ENCODE measurements at places on chromosomes 7 and 10.

- DNase-seq: no peak
Measured at GRCh38 chr10:17122052-17122451, 7.6 kb downstream of the CUBN start.

- no peak for DNase-seq
Measured at GRCh38 chr10:43966571-43966965, 317.9 kb upstream of the ZNF32 start.

GRCh38 chr10:15898046-15898445 lies 37.7 kb upstream of the MINDY3 start:
- no peak for DNase-seq

- no peak for DNase-seq
Measured at GRCh38 chr10:78319841-78320240, 286.2 kb downstream of the RPS24 start.

DNA sequence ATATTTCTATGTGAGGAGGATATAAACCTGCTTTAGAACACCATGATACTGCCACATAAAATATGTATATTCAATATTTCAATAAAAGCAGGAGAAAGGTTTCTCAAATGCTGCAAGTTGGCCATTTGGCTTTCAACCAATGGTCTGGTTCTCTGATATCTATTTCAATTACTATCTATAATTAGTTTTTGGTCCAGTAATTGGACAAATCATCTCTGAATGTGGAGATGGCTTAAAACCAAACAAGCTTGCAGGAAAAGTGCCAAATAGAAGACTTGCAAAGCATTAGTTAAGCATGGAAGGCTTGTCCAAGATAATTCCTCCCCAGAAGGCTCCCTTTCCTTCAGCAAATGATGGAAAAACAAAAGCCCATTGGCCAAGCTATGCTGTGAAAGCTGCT lies 140.1 kb downstream of the CPEB3 start:
- no peak for DNase-seq

GRCh38 chr10:132543916-132544743 lies 6.5 kb downstream of the INPP5A start:
- DNase-seq: peak; percentile 17

- peak; percentile 29 for DNase-seq
Measured at GRCh38 chr10:110311357-110311949, 6.7 kb upstream of the SMNDC1 start.

GRCh38 chr10:49441488-49442476 lies 45.9 kb upstream of the DRGX start:
- DNase-seq: no peak

DNA sequence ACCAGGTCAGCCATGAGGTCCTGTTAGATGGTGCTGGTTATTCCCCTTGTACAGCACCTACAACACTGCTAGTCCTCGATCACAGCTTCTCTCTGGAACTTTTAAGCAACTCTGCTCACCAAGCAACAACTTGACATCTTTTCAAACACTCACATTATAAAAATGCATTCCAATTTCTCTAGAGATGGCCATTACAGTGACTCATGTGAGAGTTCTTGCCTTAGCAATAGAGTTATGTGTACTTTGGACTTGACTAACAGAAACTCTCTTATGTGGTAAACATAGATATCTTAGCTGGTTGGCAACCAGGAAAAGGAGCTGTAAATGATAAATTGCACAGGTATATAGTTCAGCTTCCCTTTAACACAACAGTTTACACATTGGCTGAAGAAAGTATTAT lies 122.2 kb downstream of the PDE1C start:
- no peak for DNase-seq

- no peak for DNase-seq
Measured at GRCh38 chr10:53064614-53065013, 292.0 kb upstream of the MBL2 start.

DNA sequence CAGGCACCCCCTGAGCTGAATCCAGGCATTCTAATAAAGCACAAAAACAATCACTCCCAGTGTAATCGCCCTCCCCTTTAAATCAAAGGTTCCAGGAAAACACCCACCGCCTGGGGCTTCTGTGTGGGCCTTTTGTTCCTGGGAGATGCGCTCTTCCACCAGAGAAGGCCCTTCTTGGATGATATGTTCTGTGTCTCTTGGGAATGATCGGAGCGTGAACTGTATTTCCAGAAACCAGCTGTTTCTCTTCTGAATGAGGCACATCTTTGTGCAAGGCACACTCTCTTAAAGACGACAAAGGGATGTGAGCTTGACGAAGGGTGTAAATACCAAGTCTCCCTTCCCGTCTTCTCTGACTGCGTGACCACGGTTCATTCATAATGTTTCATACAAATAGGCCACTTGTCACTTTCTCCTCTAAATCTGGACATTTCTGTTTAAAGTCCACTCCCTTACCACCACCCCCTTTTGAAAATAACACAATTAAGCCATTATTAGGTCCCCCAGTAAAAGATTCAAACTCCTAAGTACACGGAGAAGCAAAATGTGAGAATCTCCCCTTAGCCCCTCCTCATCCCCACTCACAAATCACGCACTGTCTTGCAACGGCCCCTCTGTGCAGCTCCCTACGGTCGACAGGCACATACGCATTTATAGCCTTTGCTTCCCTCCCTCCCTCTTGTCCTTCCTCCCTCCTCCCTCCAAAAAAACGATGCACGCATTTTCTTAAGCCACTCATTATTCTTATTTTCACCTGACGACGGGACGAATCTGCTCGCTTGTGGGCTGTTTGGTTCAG lies 45.6 kb upstream of the ENO4 start:
- DNase-seq: no peak

DNA sequence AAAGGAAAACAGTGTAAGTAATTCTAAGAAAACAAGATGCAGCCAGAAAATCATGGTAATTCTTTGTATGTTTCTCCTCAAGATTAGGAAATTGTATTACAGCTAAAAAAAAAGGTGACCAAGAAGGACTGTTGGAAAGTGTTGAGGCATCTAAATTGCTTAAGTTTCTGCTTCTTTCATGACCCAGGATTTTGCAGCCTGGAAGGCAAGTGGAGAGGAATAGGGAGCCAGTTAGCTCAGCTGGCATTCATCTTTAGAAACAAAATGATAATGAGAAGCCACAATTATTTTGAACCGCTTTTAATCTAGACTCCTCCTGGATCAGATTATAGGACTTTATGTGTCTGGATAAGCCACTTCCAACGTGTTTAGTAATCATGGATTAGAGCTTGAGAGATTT lies 56.8 kb upstream of the TMEM229A start:
- DNase-seq: no peak

DNA sequence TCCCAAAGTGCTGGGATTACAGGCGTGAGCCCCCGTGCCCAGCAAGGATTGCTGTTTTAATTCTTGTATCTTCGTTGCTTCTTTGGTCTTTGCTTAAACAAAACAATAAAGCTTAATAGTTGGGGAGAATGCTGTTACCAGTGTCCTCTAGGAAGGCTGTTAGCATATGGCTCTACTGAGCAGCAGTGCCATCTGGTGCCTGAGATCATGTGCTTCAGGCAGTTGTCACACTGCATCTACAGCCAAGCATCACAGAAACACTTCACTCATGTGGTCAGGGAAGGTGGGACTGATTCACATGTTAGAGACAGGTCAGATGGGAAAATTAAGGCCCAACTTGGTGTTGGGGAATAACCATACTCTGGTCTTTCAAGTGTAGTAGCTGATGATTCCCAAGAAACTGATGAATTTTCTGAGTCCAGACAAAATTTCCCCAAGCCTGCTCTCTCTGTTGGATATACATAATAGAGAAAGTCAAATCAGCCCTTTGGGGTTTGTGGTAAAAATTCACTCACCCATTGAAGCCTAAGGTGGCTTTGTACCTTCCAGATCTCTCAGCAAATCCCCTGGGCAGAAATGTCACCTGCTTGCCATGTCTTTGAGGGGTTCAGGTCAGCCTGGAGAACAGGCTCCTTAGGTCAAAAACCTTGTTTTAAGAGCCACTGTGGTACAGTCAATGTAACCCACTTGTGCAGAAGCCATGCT lies 28.4 kb downstream of the UBE2D4 start:
- DNase-seq: no peak

DNA sequence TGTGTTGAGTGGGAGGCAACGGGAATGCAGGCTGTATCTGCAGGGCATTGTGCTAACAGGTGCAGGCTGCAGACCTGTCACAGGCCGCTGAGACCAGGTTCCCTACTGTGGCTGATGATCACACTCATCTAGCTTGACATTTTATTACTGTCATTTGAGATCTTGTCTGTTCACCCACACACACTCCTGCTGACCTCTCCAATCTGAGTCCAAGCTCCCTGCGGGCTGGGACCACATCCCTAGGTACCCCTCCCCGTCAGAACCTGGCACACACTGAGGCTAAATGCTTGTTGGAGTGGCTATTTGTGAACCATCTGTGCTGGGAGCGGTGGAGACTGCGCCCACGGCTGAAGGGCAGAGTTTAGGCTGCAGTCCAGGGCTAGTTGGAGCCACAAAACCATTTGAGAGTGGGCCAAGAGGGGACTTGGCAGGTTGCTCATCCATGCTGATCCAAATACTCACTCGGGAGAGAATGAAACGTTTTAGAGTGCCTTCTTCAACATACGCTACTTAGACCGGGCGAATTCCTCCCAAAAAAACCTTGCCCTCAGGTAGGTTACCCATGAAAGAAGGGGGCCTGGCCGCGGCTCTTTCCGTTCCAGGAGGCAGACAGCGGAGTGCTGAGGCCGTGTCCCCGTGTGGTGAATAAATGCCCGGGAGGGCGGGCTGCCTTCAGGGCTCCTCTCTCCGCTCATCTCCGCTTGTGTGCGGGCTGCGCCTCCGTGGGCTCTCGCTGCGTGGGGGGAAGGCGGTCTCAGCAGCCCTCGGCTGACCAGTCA lies 164.4 kb downstream of the RGS10 start:
- no peak for DNase-seq

GRCh38 chr7:55521512-55521911 lies 50.8 kb downstream of the VOPP1 start:
- DNase-seq: no peak

DNA sequence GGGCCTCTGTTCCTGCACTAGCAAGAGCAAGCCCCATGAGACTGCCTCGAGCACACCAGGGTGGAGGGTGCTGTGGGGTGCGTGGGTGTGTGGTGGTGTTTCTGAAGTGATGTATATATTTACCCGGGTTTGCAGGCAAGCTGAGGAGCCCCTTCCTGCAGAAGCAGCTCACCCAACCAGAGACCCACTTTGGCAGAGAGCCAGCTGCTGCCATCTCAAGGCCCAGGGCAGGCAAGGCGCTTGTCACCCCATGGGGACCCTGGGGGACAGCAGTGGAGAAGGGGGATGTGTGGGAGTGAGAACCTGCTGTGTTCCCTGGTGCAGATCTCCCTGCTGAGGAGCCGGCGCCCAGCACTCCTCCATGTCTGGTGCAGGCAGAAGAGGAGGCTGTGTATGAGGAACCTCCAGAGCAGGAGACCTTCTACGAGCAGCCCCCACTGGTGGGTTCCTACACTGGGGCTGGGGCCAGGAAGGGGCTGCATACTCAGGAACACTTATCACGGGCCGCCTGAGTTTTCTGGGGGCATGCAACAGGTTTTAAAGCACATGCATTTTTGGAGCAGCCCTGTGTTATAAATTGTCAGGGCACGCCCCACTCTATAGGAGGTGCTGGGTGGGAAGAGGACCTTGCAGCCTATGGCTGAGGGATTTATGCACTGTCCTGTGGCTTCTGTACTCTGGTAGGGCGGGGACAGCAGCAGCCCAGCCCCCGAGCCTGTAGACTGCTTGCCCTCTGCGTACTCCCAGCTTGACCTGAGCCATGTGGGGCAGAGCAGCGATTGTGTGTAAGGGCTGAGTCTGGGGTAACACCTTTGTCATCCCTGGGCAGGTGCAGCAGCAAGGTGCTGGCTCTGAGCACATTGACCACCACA lies 5.9 kb downstream of the PGAM2 start:
- DNase-seq: peak; percentile 41

GRCh38 chr10:29119374-29119773 lies 169.5 kb upstream of the LYZL1 start:
- peak; percentile 57 for DNase-seq

DNA sequence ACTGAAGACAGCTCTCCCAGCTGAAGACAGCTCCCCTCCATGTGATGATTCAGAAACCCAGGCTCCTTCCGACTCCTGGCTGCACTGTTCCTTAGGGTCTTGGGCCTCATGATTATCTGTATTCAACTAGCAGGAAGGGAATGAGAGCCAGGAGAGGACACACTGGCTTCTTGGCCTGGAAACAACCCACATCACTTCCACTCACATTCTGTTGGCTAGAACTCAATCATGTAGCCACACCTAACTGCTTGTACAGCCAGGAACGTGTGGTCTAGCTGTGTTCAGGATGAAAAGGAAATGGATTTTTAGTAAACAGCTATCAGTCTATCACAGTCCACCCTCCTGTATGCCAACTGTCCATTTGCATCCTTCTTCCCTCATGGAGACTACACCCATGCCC lies 30.5 kb upstream of the XPNPEP1 start:
- no peak for DNase-seq

GRCh38 chr10:10623958-10624566 lies 393.6 kb upstream of the CELF2 start:
- no peak for DNase-seq

GRCh38 chr7:108181073-108181985 lies 51.2 kb upstream of the LAMB4 start:
- no peak for DNase-seq

GRCh38 chr10:48336978-48337599 lies 30.6 kb downstream of the MAPK8 start:
- no peak for DNase-seq

DNA sequence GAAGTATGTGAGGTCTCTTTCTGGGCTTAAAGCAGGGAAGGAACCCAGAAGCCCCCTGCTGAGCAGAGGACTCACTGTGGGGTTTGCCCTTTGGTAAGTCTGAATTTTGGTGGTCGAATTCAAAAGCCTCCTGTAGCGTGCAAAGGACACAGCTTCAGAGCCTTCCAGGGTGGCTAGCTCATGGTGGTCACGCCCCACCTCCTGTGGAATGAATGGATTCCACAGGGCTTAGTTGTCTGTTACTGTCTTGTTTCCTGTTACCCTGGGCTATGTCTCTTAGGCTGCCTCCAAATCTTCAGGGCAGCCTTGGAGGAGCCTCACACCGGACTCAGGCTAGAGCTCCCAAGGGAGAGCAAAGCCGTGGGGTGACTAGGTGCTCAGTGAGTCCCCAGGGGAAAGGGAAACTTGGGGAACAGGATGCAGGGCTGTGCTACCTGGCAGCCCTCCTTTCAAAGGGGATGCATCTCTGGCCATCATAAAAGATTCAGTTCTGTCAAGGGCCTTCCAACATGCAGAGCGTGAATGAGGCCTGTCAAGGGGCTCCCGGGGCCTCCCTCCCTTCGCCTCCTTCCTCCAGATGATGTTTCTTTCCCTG lies 211.7 kb downstream of the CCSER2 start:
- no peak for DNase-seq

- DNase-seq: no peak
Measured at GRCh38 chr7:35802102-35802466, 1.2 kb downstream of the SEPTIN7 start.

DNA sequence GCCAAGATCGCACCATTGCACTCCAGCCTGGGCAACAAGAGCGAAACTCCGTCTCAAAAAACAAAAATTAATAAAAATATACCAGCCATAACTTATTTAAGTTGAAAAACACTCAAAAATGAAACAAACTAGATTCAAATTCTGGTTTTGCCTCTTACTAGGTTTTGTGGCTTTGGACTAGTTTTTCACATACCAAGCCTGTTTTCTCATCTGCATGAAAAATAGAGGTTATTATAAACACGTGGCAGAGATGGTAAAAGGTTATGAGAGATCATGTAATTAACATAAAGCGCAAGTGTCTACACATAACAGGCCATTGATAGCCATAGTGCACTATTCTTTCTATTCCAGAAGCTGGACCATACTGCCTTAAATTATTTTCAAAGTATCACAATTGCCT lies 35.5 kb upstream of the CABCOCO1 start:
- no peak for DNase-seq

GRCh38 chr7:149150981-149151380 lies 3.7 kb downstream of the ZNF398 start:
- DNase-seq: no peak

GRCh38 chr10:111137587-111137986 lies 60.8 kb downstream of the ADRA2A start:
- no peak for DNase-seq

Data from ovary (tissue), 10 donors.